ENCODE measurements at places on chromosomes 16 and 17.
A peak's percentile ranks its signal among the peaks of the same experiment; 100 is the strongest.

DNA sequence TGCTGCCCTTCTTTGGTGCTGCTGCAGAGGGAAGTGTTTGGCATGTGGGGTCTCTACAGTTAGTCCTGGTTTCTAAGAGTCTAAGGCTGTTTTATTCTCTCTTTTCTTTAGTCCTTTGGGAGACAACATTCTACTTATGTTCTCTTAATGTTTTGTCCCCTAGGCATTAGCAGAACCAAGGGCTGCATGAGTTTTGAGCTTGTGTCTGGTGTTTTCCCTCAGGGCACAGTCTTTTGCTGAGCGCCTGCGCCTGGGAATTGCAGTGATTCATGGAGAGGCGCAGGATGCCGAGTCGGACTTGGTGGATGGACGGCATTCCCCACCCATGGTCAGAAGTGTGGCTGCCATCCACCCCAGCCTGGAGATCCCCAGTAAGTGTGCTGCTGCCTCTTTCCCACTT, 41.1 kb upstream of the SLC5A10 start:
- DNase-seq = no peak

GRCh38 chr17:82232322-82232820, 3.5 kb downstream of the SLC16A3 start:
- no peak for DNase-seq

DNA sequence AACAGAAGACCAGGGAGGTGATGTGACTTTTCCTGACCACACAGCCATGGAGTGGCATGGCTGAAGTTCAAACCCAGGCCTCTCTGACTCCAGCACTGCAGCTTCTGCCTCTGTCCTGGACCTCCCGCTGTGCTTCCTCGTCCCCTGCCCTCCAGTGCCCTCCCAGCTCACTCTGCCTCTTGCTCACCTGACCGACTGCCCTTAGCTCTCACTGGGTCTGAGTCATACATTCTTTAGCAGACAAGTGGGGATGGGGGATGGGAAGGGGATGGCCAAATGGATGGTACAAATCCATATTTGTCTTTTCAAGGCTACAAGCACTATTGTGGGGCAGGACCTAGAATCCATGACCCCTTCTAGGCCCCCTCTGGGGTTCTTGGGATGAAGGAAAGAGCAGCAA, 33.0 kb downstream of the PITPNM3 start:
- DNase-seq = no peak

DNA sequence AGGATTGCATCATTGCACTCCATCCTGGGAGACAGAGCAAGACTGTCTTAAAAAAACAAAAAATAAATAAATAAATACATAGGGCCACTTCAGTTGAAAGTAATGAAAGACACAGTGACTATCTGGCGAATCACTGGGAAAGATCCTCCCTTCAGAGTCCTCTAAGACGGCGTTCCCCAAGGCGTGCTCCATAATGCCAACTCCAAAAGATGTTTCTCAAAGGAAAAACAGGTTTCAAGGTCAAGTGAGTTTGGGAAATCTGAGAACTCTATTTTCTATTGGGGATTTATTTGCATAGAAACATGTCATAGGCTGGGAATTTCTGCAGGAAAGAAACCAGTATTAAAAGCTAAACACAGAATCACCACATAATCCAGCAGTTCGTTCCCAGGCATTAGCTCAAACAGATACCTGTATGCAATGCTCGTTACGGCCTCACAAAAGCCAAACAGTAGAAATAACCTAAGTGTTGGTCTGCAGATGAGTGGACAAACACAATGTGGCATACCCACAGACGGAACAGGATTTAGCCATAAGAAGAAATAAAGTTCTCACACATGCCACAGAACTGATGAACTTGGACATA, 7.9 kb downstream of the KLHDC4 start:
- DNase-seq = no peak

DNA sequence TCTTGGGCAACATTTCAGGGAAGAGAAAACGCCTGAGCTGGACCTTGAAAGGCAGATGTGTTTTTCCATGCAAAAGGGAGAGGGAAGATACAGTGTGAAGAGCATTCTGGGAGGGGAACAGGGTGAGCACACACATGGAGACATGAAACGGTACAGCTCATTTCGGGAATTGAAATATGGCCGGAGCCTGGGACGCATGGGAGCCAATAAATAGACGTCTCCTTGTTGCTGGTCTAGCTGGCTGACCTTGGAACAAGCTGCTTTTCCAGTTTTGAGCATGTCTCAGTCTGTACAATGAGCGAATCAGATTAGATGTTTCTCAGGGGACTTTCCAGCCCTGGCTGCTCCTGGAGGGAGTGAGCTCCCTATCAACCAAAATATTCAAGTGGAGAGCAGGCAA, 63.6 kb downstream of the ASIC2 start:
- DNase-seq = no peak

DNA sequence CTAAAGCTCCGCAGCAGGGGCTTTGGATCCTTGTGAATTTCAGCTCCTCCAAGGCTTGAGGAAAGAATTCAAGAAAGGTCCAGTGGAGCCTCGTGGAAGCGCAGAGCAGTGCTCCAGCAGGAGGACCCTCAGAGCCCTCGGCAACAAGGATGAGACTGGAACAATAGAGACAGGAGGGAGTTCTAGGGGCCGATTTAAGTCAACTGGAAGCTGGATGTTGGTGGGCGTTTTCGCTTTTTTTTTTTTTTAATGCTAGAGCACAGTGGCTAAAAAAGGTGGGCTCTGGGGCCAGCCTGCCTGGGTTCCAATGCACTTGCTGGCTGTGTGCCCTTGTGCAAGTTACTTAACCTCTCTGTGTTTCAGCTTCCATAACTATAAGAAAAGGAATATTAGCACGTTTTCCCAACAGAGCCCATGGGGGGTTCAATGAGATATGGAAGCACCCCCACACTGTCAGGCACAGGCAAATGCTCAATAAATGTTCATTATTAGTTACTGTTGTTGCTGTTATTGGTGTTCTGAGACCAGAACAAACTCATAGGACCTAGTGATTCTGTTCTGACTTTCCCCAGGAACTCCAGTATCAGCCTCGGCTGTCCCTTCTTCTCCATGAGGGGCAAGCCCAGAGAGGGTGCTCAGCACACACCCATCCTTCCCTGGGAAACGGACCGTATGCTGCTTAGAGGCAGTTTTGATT, 5.3 kb upstream of the CBX8 start:
- DNase-seq = no peak

DNA sequence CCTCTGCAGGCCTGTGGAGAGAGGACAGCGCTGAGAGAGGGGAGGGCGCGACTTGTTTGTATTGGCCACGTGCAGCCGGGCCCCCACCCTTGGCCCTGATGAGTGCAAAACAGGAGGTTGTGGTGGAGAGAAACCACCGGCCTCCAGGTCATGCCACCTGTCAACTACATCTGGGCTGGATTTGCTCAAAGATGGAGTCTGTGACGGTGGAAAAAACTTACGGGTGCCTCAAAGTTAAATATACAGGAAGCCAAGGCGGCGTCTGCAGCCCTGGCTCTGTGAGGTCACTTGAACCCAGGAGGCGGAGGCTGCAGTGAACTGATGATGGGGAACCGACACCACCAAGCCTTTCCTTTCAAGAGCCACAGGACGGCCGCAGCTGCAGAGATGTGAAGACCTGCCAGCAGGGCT, 15.7 kb downstream of the C16orf74 start:
- DNase-seq = no peak

GRCh38 chr17:2158396-2158780, 103.5 kb downstream of the HIC1 start:
- no peak for DNase-seq

DNA sequence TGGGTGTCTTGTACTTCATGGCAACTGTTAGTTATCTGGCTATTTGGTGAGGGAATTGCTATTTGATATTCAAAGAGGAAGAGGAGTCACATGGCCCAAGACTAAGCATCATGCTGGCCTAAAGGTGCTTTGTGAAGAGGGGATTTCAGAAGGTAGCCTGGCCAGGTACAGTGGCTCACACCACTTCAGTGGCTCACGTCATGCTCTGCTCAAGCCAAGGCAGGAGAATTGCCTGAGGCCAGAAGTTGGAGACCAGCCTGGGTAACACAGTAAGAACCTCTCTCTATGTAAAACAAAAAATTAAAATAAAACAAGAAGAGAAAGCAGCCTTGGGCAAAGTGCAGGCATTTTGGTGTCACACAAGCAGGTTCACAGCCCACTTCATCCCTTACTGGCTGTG, 6.4 kb upstream of the MT1B start:
- DNase-seq = no peak

GRCh38 chr16:66952430-66953110, 8.5 kb upstream of the CES3 start:
- DNase-seq = peak; percentile 98

DNA sequence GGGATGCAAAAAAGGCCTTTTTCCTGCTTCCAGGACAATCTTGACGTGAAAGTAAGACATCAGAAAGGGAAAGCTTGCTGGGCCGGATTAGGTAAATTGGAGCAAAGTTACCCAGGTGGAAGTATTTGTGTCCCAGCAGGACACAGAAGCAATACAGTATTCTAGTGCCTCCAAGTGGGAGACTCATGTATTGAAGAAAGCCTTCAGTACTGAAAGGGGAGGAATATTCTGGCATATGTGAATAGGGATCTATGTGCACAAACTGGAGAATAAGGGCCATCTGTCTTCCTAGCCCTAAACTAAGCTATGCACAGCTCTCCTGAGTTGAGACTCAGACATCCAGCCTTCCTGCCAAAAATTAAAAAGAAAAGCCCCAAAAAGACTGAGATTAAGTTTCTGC, 327.3 kb upstream of the CDH8 start:
- DNase-seq = peak; percentile 50

All from NCI-H524 (cell line).